ENCODE measurements at places on chromosomes 6 and 20.

DNA sequence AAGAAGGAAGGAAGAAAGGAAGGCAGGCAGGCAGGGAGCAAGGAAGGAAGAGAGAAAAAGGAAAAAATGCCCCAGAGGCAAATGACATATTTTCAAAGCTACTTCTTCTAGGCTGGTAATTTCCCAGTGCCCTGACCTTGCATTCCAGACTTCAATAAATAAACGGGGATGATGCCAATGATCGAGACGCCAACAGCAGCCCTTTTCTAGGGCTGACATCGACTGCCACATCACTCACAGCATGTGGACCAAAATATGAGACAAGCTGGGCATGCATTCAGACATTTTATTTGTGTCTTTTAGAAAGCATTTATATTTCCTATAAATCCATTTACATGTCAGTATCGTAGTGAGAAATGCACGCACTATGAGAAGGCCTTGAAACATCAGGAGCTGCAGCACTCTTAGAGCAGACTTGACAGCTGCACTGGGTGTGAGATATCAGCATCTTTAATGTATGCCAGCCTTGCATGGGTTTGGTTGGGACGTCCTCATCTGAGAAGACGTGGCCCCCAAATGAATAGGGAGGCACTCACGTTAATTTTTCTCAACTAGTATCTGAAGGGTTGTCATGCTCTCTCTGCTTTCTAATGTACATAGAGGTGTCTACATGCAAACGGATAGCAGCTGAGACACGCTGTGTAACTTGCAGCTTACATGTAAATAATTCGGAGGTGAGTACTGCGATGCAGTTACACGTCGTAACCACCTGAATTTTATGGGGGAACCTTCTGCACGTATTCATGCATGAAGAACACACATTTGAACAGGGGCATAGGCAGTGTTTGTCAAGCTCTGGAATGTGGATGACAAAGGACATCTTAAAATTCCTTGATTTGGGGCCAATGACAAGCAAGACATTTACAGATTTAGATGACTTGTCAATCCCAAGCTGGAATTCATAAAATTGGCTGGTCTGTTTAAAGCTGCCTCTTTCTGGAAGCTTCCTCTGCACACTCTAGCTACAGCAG, 149.1 kb upstream of the AGPAT4 start:
- DNase-seq = no peak

DNA sequence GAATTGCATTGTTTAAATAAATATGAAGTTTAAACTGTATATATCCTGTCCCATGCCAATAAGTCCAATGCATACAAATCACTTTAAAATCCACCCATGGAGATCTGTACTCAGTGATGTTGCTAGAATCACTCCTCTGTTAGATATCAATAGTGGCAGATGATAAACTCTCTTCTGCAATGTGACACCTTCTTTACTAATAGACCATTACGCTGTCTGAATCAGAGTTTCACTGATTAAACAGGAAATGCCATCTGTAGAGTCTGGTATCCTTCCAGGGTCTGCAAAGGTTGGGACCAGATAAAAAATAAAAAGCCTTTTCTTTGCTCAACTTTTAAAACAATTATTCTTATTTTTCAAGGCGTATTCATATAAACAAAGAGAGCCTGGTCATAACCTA, 134.5 kb downstream of the EDN3 start:
- no peak for DNase-seq

GRCh38 chr6:157496534-157497095, 115.6 kb downstream of the ZDHHC14 start:
- no peak for DNase-seq

- no peak for DNase-seq
These were observed 79.8 kb downstream of the QKI start for GRCh38 chr6:163494279-163494727.

GRCh38 chr6:8108031-8108660, 5.8 kb upstream of the EEF1E1 start:
- DNase-seq = no peak

DNA sequence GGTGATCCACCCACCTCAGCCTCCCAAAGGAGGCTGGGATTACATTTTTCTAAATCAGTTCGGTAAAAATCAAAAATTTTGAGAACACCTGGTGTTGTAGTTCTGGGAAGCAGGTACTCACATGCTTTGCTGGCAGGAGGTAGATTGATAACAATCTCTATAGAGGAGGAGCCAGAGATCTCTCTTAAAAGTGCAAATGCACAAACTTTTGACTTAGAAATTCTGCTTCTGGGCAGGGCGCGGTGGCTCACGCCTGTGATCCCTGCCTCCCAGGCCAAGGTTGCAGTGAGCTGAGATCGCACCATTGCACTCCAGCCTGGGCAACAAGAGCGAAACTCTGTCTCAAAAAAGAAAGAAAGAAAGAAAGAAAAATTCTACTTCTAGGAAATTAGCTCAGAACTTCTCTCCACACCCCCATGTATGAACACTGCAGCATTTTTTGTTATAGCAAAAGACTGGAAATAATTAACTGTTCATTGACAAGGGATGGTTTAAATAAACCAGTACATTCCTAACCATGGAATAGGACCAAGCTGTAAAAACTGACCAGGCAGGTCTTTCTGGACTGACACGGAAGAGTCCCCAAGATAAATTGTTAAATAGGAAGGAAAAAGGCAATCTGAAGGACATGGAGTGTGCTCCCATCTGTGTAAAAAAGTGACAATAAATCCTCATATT, 14.4 kb upstream of the TRIB3 start:
- no peak for DNase-seq

GRCh38 chr6:28727559-28728211, 196.1 kb downstream of the TRIM27 start:
- no peak for DNase-seq

DNA sequence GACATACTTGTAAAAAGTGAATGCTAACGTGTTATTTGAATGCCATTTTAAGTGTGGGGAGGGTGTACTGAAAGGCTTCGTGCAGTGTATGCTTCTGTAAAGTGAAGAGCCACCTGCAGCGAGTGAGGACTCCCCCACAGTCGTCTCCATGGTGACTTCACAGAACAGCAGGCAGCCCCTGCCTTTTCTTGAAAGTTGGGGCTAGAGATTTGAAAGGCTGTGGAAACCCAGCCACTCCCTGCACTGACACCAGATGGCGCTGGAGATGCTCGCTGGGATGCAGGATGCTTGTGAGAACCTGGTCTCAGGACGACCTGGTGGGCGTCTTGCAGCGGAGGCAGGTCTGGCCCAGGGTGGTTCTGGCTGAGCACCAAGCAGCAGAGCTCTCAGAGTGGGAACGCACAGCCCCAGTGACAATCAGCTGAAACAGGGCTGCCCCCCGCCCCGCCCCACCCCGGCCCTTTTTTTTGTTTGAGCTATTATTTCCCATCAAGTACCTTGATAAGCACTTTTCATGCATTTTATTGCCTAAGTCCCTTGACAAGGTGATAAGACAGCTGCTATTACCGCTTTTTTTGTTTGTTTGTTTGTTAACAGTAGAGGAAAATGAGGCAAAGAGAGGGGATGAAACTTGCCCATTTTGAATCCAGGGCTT, 150.3 kb downstream of the SYCP2 start:
- no peak for DNase-seq
